ENCODE measurements at places on chromosomes 4 and X.

GRCh38 chrX:112687189-112687691, 7.5 kb upstream of the LHFPL1 start:
- no peak for DNase-seq

DNA sequence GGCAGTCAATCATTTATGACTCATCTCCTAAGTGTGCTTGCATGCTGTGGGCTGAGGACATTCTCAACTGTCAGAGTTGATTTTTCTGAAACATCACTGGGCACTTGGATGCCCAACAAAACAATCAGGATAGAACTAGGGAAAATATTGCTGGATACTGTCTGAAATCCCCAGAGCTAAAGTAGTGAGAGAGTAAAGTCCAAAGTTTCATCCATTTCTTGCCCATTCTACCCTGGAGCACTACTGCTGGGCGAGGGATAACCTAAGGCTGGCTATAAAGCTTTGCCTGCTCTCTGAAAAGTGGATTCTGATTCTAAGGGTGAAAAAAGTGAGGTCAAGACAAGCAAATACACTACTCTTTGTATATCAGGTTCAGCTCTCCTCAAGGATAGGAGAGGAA, 279.6 kb upstream of the EDA2R start:
- no peak for DNase-seq

GRCh38 chrX:63686878-63687714, 97.9 kb downstream of the ARHGEF9 start:
- DNase-seq: peak; percentile 0

GRCh38 chr4:151983854-151984253, 223.0 kb upstream of the GATB start:
- no peak for DNase-seq

DNA sequence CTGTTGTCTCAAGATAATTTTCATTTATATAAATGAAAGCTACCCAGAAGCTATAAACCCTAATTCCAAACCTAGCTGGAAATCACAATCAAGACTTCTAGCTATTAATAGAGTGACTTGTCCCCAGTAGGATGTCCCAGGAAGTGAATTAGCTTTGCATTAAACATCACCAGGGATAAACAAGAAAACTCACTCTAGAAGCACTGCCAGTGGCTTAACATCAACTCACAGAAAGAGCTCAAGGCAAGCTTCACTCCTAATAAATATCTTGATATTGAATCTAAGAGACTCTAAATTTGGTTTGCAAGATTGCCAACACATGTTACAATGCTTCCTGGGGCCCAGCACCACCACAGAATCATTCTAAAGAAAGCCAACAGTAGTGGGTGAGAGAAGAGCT, 468.7 kb upstream of the FAM241A start:
- no peak for DNase-seq

GRCh38 chr4:54783402-54784110, 125.8 kb downstream of the KIT start:
- DNase-seq: no peak

- no peak for DNase-seq
These were observed 170.9 kb upstream of the CASK start for GRCh38 chrX:42094218-42094617.
